ENCODE measurements at places on chromosomes 5 and 9. TPM values are rescaled to one million over a fixed set of nuclear protein-coding genes. Genes with fewer than 3 reads are reported as not detected.

PDGFRB gene
- 15.3 TPM for total RNA-seq

HINT2 gene
- total RNA-seq: 60.1 TPM

ARL14EPL gene
- not detected for total RNA-seq

ARHGEF28 gene
- 0.91 TPM for total RNA-seq

DMRT2 gene
- 0.55 TPM for total RNA-seq

FKTN gene
- total RNA-seq: 18.3 TPM

PITX1 gene
- total RNA-seq: not detected

- H3K27ac ChIP-seq: no peak overlapping the region
- no peaks in the 10 kb centered on the region for H3K27me3 ChIP-seq
- H3K36me3 ChIP-seq: peaks cover 33% of the 10 kb centered on the region
- H3K4me1 ChIP-seq: no peaks in the 10 kb centered on the region
- H3K4me3 ChIP-seq: no peak overlapping the region
Observed at GRCh38 chr9:131464354-131465000, 38.2 kb upstream of the POMT1 start.

GRCh38 chr5:10233011-10233410, 16.7 kb downstream of the ATPSCKMT start:
- peaks cover 6% of the 10 kb centered on the region for H3K36me3 ChIP-seq
- DNase-seq: no peak
- no peaks in the 10 kb centered on the region for H3K4me1 ChIP-seq
- H3K27me3 ChIP-seq: no peaks in the 10 kb centered on the region
